GM12892 (cell line): ENCODE measurements at places on chromosomes 5 and 9.

DNA sequence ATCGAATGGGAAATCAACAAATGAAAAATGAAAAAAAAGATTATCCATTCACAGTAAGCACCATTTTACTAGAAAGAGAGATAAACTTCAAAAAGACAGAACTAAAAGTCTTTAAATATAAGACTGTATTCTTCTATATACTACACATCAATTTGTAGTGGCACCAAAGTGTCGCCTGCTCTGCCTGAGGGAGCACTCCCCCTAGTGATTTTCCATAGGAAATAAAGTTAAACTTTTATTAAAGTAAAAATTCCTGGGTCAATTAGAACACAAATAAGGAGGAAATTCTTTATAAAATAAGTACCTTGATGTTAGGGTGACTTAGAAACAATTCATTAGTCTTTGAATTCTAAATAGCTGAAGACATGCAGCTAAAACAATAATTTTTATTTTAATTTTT is 9.7 kb downstream of the RAD1 start:
- DNase-seq: no peak

DNA sequence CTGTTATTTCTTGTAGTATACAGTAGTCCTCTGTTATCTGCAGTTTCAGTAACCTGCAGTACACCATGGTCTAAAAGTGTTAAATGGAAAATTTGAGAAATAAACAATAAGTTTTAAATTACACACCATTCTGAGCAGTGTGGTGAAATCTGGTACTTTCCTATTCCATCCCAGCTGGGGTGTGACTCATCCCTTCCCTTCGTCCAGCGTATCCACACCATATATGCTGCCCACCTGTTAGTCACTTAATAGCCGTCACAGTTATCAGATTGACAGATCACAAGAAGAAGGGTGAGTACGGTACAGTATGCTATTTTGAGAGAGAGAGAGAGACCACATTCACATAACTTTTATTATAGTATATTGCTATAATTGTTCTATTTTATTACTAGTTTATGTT is 28.9 kb downstream of the FAM151B start:
- no peak for DNase-seq

DNA sequence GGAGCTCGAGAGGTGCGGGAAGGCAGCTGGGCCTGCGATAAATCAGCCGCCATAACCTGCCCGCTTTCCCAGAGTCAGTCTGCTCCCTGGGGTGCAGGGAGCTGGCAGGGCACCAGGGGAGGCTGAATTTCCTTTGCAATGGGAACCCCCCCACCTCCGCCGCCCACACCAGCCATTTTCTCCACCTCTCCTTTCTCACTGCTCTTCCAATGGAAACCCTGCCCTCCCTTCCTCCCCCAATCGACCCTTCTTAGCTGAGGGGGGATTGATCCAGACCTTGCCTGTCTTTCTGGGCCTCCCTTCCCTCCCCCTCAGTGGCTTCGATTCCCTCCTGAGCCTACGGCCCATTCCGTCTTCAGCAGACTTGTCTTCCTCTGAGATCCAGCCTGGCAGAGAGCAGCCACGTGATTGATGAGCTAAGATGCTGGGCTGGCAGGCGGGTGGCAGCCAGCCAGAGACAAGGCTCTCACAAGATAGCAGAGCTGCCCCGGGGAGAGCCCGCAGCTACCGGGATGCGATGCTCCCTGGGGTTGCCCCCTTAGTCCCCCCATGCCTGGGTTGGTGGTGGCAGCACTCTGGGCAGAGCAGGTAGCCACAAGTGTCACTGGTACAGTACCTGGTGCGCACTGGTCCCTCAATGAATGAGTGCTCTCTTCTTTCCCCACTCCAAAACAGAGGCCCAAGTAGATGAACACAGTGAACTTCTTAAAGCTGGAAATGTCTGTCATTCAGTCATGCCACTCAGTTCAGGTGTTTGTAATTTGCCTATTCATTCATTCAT is 53.7 kb upstream of the FABP6 start:
- DNase-seq: no peak

- DNase-seq: no peak
Observed at GRCh38 chr9:133758228-133758627, 20.1 kb upstream of the SARDH start.

GRCh38 chr5:177095088-177095669 is 8.5 kb downstream of the FGFR4 start:
- DNase-seq: no peak

- no peak for DNase-seq
Observed at GRCh38 chr5:64763948-64764503, 4.5 kb downstream of the SREK1IP1 start.

DNA sequence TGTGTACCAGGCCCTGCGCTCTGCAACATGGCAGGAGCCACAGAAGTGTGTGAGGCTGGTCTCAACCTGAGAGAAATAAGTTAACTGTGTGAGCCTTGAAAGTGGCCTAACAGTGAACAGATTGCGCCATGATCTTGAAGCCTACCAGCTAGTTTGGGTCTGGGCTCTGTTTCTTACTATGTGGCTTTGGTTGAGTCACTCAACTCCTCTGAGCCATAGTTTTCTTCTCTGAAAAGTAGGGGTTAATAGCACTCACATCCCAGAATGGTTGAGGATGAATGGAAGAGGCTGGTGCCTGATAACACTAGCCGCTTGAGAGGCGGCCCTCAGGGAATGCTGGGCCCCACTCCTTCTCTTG is 121.5 kb downstream of the RGS3 start:
- no peak for DNase-seq

GRCh38 chr5:171606414-171607024 is 179.1 kb upstream of the SMIM23 start:
- no peak for DNase-seq

GRCh38 chr5:142836048-142836447 is 65.9 kb downstream of the ARHGAP26 start:
- DNase-seq: no peak

DNA sequence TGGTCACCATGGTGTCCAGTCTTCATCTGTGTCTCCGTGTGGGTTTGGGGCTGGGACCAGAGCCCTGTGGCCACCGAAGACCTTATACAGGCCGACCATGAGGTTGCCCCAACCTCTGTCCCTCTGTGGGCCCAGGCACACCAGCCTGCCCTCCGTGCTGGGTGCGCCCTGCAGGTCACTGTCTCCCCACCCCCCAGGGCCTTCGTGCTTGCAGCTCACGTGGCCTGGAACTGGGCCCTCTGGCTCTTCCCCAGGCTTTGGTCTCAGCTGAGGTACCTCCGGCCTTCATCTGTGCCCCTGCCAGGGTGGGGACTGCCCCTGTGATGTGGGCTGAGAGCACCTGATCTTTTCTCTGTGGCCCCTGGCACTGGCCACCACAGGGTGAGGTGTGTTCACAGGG is 92.1 kb downstream of the RXRA start:
- DNase-seq: no peak

GRCh38 chr5:28574606-28575005 is 1536.2 kb upstream of the CDH9 start:
- no peak for DNase-seq

DNA sequence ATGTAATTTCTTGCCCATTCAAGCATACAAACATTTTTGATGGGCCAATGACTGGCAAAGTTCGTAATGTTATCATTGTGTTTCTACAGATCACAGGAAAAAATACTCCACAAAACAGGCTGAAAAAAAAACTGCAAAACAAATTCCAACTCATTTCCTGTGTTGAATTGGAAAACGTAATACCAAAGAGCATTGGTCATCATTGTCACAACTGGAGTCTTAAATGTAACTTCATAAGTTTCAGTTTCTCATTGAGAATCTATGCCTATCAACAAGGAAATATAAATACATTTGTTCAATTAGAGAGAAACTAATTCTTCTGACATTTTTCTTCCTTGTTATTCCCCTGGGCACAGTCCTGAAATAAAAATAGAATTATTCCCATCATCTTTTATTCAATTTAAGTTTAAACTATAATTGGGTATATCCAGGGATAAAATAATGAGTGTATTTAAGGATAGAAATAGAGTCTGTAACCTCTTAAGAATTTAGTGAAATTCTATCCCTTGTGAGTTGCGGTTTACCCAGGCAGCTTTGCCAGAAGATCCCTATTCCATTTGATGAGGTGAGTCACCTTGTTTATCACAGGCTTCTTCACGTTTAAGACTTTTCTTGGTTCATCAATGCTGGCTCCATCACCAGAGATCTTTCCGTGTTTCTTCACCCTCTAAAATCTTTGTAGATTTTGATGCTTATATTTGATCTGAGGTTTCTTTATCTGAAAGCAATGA is 112.7 kb upstream of the ITGA1 start:
- DNase-seq: no peak

- no peak for DNase-seq
Observed at GRCh38 chr5:115472271-115473025, 72.1 kb downstream of the FEM1C start.

GRCh38 chr9:106287091-106287631 is 575.8 kb upstream of the ZNF462 start:
- DNase-seq: no peak

DNA sequence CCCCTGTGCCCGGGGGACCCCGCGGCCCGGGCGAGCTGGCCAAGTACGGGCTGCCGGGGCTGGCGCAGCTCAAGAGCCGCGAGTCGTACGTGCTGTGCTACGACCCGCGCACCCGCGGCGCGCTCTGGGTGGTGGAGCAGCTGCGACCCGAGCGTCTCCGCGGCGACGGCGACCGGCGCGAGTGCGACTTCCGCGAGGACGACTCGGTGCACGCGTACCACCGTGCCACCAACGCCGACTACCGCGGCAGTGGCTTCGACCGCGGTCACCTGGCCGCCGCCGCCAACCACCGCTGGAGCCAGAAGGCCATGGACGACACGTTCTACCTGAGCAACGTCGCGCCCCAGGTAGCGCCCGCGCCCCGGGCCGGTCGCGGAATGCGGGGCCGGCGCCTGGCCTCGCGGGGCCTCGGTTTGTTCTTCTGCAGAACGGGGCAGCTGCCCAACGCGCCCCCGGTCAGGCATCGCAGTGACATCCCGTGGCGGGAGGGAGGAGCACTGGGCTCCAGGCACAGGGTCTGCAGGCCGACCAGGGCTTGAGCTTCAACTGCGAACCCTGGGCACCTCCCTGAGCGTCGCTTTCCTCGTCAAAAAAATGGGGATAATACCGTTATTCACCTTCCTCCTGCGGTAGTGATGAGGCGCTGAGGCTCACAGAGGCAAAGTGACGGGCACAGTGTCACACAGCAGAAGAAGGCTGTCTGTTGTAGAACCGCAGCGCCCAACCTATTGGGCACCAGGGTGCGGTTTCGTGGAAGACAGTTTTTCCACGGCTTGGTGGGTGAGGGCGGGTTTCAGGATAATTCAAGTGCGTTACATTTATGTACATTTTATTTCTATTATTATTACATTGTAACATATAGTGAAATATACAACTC is 777 bp downstream of the ENDOG start:
- peak; percentile 62 for DNase-seq
